ENCODE measurements at places on chromosomes 5 and 9. TPM values are rescaled to one million over a fixed set of nuclear protein-coding genes. Genes with fewer than 3 reads are reported as not detected.

The MOB3B gene
- total RNA-seq = 22.5 TPM

GRCh38 chr5:153824909-153825308, 213.8 kb downstream of the FAM114A2 start:
- no peak for DNase-seq
- H3K4me3 ChIP-seq = no peak overlapping the region
- no peak overlapping the region for H3K27ac ChIP-seq
- H3K4me1 ChIP-seq = no peaks in the 10 kb centered on the region
- H3K36me3 ChIP-seq = no peaks in the 10 kb centered on the region
- H3K27me3 ChIP-seq = no peaks in the 10 kb centered on the region

- no peaks in the 10 kb centered on the region for H3K36me3 ChIP-seq
- no peak for DNase-seq
- no peak overlapping the region for H3K4me3 ChIP-seq
- no peak overlapping the region for H3K27ac ChIP-seq
- H3K27me3 ChIP-seq = no peaks in the 10 kb centered on the region
These were observed 15.3 kb downstream of the AP3S1 start for GRCh38 chr5:115857057-115857479.

DNA sequence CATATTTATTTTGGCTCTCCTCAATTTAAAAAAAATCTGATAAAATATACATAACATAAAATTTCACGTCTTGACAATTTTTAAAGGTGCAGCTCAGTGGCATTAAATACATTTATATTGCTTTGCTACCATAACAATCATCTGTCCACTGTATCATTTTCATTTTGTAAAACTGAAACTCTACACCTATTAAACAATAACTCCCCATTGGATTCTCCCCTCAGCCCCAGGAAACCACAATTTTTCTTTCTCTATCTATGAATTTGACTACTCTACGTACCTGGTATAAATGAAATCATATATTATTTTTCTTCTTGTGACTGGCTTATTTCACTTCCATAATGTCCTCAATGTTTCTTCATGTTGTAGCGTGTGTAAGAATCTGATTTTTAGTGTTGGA, 563.5 kb downstream of the PRR16 start:
- no peaks in the 10 kb centered on the region for H3K4me1 ChIP-seq
- no peak for DNase-seq
- no peaks in the 10 kb centered on the region for H3K27me3 ChIP-seq
- H3K36me3 ChIP-seq = no peaks in the 10 kb centered on the region
- no peak overlapping the region for H3K27ac ChIP-seq
- H3K4me3 ChIP-seq = no peak overlapping the region

- peaks cover 2% of the 10 kb centered on the region for H3K36me3 ChIP-seq
- no peak overlapping the region for H3K4me3 ChIP-seq
- peak overlapping the region; percentile 32 for H3K27ac ChIP-seq
- DNase-seq = no peak
- H3K4me1 ChIP-seq = peaks cover 3% of the 10 kb centered on the region
- no peaks in the 10 kb centered on the region for H3K27me3 ChIP-seq
These were observed 76.1 kb downstream of the SHB start for GRCh38 chr9:37992924-37993349.
